ENCODE measurements at places on chromosomes 4 and X. TPM values are rescaled to one million over a fixed set of nuclear protein-coding genes. Genes with fewer than 3 reads are reported as not detected.

DNA sequence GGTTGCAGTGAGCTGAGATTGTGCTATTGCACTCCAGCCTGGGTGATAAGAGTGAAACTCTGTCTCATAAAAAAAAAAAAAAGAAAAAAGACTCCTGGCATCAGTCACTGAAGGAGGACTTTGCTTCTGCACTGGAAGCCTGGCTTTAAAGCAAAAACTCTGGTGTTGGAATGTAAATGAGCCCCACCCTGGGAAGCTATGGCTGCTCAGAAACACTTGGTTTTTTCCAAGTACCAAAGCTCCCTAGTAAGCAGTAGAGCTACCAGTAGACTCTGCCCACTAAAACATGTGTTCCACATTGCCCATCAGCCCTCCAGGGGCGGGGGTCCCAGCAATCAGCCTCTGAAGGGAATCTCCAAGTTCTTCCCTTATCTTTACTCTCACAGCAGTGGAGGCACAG, 154.4 kb downstream of the SHROOM3 start:
- no peak for DNase-seq

GRCh38 chr4:108155373-108155772, 13.4 kb downstream of the LEF1 start:
- DNase-seq, result no peak

DNA sequence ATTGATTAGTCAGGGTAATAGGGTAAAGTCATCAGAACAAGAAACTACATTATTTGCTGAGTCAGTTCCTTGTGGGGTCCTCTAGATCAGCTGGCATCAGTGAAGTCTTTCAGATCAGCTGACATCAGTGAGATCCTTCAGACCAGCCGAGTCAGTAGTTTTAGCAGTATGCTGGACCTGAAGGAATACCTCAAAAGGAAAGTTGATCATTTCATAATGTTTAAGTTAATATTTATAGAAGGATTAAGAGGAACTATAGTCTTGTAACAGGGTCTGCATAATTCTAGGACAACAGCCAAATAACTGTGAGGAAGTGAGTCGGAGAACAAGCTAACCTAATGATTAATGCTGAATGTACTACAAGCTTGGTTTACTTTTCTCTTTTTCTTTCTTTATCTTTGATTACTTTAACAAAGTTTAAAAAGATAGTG, 958 bp upstream of the UGT2B7 start:
- DNase-seq, result peak; percentile 96

- no peak for DNase-seq
Measured at GRCh38 chr4:163380703-163381102, 37.0 kb downstream of the NPY5R start.

DNA sequence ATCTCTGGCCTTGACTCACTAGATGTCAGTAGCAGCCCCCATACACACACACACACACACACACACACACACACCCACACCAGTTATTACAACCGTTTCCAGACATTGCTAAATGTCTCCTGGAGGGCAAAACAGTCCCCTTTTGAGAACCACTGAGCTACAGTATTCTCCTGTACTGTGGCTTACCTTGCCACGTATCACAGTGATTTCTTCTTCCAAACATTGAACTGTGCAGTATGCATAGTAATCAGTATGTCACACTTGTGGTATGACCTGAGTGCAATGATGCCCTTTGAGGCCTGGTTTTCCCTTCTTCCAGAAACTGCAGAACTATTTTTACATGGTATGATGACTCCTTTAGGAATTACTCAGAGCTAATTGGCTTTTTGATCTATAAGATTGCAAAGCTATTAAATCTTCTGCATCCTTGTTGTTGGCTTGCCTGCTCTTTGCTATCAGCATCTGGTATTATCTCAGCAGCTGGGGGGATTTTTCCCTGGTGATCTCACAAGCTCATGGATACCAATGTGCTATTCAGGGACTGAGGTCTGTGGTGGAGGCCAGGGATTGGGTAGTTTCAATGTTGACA, 3.6 kb upstream of the THOC2 start:
- peak; percentile 4 for DNase-seq

Gene SLC2A9
- 29.7 TPM for total RNA-seq

- DNase-seq, result no peak
Measured at GRCh38 chr4:13102092-13102742, 381.9 kb downstream of the RAB28 start.

DNA sequence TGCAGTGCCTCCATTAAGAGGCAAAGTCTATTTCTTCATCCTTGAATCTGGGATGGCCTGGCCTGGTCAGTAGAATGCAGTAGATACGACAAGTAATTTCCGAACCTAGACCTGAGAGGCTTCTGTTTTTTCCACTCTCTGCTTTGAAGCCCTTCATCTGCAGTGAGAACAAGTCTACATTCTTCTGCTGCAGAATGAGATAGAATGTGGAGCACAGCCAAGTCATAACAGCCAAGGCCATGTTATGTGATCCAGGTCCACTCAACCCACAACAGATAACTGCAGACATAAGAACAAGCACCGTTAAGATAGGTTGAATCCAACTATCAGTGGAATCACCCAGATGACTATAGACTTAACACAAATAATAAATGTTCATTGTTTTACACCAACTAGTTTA, 1297.7 kb downstream of the C4orf33 start:
- DNase-seq, result no peak

Gene BMP3
- 0.38 TPM for total RNA-seq

DNA sequence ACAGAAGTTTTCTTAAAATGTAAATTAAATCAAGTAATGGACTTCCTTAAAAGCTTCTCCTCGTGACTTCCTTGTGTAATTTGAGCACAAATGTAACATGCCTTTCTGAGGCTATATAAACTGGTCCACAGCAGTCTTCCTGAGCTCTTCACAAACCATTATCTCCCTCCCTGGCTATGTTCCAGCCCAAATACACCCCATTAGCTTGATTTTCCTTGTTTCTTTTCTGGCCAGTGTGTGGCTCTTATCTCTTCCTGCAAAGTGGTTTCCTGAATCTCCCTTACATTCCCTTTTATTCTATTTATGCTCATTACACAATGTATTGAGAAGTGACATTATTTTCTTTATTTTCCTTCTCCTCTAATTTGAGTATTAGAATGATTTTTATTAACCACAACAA, 1085.3 kb upstream of the PCDH10 start:
- DNase-seq, result no peak

GRCh38 chr4:55256787-55257186, 89.3 kb upstream of the SRD5A3 start:
- no peak for DNase-seq

DNA sequence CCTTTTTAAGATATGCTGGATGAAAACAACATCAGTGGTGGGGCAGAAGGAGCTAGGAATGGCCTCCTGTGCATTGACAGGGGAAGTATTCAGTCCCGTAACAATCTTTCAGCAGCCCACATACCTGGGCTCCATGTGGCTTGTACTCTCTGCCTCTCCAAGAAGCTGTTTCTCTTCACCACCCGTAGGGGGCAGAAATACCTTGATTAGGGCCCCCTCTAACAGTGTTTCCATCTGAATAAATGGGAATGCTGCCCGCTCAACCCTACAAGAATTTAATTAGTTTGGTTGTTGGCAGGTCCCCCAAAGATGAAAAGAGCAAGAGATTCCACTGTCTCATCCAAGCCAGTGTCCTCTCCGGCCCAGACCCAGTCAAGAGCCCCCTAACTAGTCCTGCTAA, 155.2 kb downstream of the SMIM20 start:
- no peak for DNase-seq

Gene SPIN2B
- total RNA-seq, result 0.79 TPM

GRCh38 chrX:24282381-24283126, 31.3 kb downstream of the SUPT20HL2 start:
- no peak for DNase-seq

DNA sequence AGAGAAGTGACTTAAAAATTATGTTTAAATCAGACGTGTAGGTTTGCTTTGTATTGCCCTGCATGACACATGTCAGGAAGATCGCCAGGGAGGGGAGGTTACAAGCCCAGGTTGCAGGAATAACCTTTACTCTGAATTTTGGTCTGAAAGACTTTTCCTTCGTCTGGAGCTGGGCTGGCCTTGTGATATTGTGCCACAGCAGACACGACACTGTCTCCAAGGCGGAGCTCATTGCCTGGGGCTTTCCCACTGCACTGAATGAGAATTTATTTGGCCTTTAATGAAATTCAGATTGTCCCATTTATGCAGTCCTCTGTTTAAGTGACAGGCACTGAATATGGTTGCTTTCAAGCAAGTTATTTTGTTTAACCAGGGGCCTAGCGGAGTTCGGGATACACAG, 45.1 kb downstream of the RHOH start:
- no peak for DNase-seq

GRCh38 chr4:54945838-54946237, 179.6 kb downstream of the KDR start:
- DNase-seq, result no peak

DNA sequence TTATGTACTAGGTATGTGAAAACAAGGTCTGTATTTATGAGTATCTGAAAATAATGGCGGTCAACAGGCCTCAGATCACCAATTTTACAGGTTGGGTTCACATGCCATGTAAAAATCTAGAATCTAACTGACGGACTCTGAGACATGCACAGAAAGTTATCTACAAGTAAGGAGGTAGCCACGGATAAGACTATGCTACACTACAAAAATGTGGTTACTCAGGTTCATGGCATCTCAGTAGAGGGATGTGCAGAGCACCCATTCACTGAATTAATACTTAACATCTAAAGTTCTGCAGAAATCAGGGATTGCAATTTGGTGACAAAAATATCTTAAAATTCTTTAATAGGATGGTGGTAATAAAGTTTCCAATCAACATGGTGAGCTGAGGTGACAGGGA, 155.9 kb downstream of the APBB2 start:
- no peak for DNase-seq

DNA sequence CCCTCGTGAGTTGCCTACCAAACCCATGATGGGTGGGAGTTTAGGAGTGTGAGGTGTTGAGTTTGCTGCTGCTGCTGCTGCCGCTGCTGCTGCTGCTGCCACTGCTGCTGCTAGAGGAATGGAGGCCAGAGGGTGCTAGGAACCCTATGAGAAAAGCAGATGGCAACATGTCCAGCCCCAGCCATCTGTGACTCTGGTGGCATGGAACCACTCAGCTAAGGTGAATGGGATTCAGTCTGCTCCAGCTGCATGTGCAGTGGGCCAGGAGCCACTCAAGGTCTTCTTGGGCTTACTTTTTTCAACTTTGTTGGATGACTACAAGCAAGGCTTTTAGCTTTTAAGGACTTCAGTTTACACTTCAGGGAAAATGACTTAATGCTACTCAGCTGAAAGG, 103.8 kb downstream of the RTL5 start:
- no peak for DNase-seq

Gene REPS2
- 0.38 TPM for total RNA-seq

- DNase-seq, result no peak
Measured at GRCh38 chr4:56321251-56321650, 66.0 kb downstream of the AASDH start.

DNA sequence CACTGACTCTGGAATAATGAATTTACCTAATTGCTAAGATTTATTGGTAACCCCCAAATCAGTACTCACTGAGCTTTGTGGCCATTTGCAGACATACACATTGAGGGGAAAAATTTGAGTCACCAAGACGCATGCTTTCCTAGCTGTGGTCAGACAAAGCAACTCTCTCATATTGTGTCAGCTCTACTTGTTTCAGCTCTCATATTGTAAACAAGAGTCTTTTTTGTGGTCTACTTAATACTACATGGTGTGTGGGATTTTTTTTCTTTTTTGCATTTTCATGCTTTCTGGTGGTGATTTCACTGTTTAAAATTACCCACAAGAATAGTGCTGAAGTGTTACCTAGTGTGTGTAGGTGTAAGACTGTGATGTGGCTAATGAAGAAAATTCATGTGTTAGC, 428.2 kb upstream of the GALNT7 start:
- no peak for DNase-seq

DNA sequence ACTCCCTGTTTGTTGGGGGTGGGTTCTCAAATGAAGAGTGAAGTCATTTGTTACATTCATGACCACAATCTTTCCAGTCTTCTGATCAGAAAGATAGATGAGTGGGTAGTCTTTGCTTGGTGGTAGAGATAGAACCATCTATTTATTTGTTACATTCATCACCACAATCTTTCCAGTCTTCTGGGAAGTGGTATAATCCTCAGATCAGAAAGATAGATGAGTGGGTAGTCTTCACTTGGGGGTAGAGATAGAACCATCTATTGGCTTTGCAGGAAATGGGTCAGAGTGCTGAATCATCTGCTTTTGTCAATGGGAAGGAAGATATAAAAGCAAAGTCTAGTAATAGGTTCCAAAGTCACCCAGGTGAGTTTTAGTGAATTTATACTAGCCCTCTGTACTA, 64.2 kb upstream of the EPGN start:
- DNase-seq, result no peak

DNA sequence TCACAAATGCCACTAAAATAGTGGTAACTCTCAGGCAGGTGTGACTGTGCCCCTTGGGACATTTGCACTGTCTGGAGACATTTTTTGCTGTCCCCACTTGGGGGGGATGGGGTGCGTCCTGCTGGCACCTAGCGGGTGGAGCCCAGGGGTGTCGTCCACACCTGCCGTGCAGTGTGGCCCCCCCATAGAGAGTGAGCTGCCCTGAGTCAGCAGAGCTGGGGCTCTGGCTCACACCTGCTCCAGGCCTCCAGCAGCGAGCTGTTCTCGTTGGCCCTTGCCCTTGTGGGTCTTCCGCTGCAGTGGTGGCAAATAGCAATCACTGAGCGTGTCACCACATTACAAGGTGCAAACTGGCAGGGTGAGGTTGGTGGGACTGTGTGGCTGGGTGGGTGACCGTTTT, 64.6 kb downstream of the CLDN34 start:
- no peak for DNase-seq

DNA sequence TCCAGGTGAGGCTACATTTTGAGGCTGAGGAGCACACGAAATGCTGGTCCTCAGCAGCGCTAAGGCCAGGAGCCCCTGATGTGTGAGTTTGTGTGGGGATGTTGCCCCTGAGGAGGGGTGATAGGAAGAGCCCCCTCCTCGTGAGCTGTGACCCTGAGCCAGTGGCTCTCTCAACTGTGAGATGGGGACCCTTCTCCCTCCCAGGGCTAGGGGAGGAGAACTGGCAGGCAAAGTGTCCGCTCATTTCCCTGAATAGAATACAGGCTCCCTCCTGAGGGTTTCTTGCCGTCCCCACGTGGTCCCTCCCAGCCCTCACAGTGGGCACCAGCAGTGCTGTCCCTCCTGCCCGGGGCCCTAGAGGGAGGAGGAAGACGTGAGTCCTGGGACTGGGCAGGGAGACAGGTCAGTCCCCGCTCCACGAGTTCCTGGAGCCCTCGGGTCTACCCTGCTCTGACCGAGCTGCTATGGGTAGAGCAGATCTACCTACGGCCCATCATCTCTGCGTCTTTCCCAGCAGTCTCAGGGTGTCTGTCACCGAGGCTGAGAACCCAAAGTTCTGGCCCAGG, 21.0 kb upstream of the TBC1D14 start:
- no peak for DNase-seq

Gene EXOSC9
- total RNA-seq, result 17.3 TPM

Gene NAP1L3
- total RNA-seq, result not detected

DNA sequence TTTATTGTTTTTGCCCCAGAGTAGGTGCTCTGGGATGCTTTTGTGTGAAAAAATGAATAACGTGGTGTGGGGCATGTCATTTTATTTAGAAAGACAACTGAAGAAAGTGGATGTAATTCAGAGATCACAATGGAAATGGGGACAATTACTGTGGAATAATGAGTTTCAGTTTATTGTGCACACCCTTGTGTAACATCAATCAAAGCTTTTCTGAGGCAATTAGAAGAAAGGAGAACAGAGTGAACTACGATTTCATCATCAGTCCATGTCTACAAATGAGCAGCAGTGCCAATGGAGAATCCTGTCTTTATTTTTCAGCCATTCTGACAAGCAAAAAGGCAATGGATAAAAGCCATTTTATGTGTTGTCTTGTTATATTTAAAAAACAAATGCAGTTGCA, 339.2 kb downstream of the TMA16 start:
- DNase-seq, result no peak
